Pulmonary artery endothelial cell (primary cell): ENCODE measurements at places on chromosomes 12 and 14. TPM values are rescaled to one million over a fixed set of nuclear protein-coding genes. Genes with fewer than 3 reads are reported as not detected.

Gene ADAMTS20
- not detected in 2 replicates for total RNA-seq

GRCh38 chr12:104381731-104382480 is 74.8 kb upstream of the CHST11 start:
- peak; percentile 33 for DNase-seq

GRCh38 chr12:1758887-1759286 is 61.5 kb upstream of the LRTM2 start:
- no peak for DNase-seq

Gene PTGR2
- total RNA-seq, result 1.9 TPM in 2 replicates

GRCh38 chr12:115817389-115817788 is 460.1 kb downstream of the MED13L start:
- DNase-seq, result no peak

- DNase-seq, result no peak
These were observed 59.0 kb upstream of the HIF1A start for GRCh38 chr14:61636291-61636690.

GRCh38 chr12:27865421-27865820 is 85.4 kb upstream of the MANSC4 start:
- DNase-seq, result no peak

Gene TMPRSS12
- not detected in 2 replicates for total RNA-seq

Gene ORAI1
- total RNA-seq, result 16.2 and 18.8 TPM in 2 replicates

GRCh38 chr12:77916276-77916675 is 85.6 kb downstream of the NAV3 start:
- DNase-seq, result no peak

DNA sequence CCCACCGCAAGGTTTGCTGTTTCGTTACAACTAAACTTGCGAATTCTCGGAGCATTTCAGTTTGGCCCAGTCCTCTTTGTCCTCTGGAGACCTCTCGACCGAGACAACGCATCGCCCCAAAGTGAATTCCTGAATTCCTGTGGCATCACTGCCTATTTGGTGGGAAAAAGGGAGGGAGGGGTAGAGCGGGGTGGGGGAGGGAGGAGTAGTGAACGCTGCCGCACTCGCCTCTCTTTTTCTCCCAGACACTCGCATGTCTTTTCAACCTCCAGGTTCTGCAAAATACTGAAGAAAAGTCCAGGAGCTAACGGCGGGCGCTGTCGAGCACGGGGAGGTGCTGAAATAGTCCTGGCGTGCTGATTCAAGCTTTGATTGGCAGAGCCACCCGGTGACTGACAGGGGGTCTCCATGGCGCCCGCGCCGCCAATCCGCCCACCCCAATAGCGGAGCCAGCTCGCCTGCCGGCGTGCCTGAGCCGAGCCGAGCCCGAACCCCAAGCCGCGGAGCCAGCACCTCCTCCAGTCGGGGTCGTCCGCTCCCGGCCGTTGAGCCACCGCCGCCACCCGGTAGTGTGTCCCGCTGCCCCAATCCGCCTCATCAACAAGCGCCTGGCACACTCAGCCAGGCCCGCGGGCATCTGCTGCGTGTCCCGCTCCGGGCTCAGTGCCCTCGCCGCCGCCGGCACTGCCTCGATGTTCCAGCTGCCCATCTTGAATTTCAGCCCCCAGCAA is at the start of gene SIX6:
Gene SIX6, plus strand, starts transcription at position 440 of the 731 bp plus-strand sequence. Its CDS starts 253 bp downstream, at position 693.
- no peak for DNase-seq

- no peak for DNase-seq
These were observed 23.2 kb upstream of the MGST1 start for GRCh38 chr12:16324272-16324671.

Gene SIX1
- 0.73 and 1.4 TPM in 2 replicates for total RNA-seq

- no peak for DNase-seq
These were observed 11.6 kb downstream of the BMAL2 start for GRCh38 chr12:27344246-27344645.

- no peak for DNase-seq
These were observed 121.2 kb upstream of the SLC35F4 start for GRCh38 chr14:57987051-57987450.

DNA sequence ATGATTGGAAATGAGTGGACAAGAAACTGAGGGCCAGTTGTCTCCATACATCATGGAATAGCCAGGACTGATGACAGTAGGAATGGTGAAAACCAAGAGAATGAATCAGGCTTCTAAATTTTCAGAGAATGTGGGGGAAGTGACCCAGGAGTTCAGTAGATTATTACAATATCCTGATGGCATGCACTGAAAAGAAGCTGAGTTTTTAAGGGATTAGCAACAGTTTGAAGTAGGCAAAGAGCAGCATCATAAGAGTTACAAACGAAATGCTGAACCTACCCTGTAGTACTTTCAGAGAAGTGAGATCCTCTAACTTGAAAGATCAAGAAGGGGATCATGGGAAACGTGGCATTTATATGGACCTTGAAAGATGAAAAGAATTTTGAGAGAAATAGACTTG is 13.2 kb downstream of the SLC2A14 start:
- no peak for DNase-seq

- DNase-seq, result no peak
These were observed 37.1 kb downstream of the PPFIA2 start for GRCh38 chr12:81722004-81722403.

Gene PTCSC3
- not detected in 2 replicates for total RNA-seq

Gene TAS2R30
- total RNA-seq, result 2.2 and 3.5 TPM in 2 replicates

DNA sequence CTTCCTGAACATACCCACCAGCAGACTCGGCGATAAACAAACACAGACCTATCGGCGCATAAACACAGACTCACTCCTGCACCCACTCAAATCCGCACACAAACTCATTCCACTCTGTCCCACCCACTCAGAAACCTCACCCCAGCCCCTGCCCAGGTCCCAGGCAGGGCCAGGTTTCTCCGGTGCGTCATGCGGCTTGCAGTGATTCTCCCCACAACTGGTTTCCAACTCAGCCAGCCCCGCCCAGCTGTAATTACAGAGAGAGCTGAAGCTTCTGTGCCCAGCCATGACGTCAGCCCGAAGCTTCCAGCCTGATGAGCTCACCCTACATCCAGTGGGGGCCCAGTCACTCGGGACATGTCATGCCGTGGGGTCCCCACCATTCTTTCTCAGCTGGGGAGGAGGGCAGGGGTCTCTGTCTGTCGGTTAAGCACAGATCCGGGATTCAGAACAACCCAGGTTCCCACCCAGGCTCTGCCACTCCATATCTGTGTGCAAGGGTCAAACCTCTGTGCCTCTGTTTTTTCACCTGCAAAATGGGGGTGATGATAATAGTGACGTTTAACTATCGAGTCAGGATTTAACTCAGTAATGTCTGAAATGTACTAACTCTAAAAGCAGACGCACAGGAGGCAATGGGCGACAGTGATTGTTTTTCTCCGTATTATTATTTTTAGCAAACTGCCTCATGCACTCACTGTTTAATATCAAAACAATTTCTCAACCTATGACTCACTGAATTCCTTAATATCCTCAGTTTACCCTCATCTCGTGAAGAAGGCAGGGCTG is 2.3 kb upstream of the HSPB8 start:
- peak; percentile 44 for DNase-seq

DNA sequence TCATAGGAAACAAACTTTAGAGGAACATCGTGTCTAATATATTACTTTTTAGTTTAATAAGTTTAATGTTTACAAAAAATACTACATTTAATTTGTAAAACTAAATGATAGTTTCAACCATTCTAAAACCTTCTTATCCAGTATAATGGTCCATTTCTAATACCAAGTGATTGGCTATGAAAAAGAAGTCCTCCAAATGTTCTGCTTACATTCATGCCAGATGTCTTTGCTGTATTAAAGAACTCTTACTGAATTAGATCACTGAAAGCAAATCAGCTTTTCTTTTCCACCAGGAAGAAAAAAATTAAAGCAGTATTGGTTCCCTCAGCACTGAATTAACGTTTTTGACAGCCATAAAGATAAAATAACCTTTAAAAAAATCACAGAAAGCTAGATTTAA is 3.7 kb downstream of the NOVA1 start:
- DNase-seq, result no peak

DNA sequence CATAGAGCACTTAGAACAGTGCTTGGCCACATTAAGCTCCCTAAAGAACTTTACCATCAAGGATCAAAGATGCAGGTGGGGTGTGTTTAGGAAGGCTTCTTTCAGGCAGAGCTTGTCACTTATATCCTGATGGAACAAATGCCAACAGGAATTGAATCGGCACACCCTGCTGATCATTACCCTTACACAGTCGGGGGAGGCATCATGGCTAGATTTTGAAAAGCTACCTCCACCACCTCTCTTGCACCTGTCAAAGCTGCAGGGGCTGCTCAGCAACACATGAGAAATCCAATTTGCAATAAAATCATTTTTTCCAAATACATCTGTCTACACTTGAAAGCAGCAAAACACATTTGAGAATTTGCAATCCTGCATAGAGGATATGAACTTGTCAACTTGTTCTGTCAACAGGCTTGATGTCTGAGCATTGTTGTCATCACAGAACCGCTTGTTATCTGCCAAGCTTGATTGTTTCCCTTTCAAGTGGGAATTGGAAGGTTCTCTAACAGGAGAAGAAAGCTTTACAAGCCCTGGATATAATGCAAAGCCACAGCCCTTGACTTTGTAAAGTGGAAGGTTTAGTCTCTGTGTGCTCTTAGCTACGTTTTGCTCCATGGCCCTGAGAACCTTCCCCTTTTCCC is 24.6 kb upstream of the TRIM9 start:
- DNase-seq, result no peak

DNA sequence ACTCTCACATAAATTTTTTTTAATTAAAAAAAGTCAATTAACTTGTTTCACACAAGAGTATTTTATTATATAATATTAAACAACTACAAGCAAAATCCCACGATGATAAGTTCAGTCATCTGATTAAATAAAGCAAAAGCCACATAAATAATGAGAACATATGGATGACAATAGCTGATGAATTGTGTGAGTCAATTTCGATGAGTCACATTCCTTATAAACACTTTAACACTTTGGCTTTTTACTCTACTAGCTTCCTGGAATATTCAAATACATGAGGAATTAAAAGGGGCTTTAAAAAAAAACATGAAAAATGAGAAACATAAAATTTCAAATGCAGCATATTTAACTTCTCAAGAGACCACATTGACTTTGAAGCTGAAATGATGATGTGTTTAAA is 95.3 kb downstream of the BCAT1 start:
- peak; percentile 60 for DNase-seq

DNA sequence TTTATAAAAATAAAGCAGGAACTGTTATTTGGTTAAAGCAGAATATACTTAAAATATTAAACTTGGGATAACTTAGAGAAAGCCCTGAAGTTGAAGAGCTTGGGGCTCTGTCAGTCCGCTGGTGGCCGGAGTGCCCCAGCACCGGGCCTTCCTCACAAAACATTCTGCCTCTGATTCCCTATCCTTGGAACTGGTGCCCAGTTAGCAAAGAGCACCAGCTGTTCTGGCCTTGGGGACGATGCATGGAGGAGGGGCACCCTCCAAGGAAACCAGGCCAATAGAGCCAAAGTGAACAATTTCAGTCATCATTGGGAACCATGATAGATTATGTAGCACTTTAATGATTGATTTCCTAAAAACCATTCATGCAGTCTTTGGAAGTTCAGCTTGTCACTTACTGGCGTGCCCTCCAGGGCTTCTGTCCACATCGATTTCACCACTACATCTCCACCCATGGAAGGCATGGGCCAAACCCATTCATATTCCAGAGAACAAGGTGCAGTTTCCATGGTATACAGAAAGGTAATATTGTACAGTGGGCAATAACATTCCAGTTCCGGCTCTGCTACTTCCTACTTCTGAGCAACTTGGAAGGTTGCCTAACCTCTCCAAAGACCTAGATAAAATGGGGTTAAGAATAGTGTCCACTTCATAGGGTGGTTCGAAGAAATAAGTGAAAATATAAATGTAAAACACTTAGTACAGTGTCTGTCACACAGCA is 145.9 kb downstream of the ETV6 start:
- no peak for DNase-seq

GRCh38 chr14:44699391-44699790 is 192.3 kb upstream of the FSCB start:
- DNase-seq, result no peak

Gene ACRBP
- total RNA-seq, result 0.11 and 0.26 TPM in 2 replicates

Gene KRT77
- total RNA-seq, result not detected in 2 replicates

GRCh38 chr12:44993161-44993560 is 57.7 kb downstream of the DBX2 start:
- DNase-seq, result no peak

DNA sequence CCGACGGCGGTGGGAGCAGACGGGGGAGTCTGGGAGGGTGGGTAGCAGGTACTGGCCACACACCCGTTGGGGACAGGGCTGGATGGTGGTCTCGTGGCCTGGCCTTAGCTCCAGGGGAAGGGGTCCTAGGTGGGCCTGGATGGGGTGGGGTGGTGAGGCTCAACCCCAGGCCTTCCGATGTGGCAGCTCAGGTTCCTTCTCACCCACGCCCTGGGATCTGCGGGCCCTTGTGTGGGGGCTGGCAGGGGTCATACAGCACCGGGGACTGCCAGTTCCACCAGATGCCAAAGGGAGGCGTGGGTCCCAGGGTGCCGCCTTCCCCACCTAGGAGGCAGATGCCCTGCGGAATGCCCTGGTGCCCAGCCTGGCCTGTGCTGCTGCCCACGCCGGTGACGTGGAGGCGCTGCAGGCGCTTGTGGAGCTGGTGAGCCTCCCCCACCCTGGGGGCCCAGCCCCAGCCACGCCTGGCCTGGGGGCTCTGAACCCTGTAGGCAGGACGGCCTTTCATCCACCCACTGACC is 21.0 kb downstream of the ASPG start:
- DNase-seq, result no peak

- no peak for DNase-seq
These were observed 3.1 kb downstream of the CACNA2D4 start for GRCh38 chr12:1915082-1915968.

Gene L2HGDH
- 5.1 and 10.0 TPM in 2 replicates for total RNA-seq

GRCh38 chr14:49940808-49941421 is 48.0 kb downstream of the ARF6 start:
- no peak for DNase-seq

GRCh38 chr12:58544281-58544680 is 376.0 kb downstream of the LRIG3 start:
- no peak for DNase-seq

- no peak for DNase-seq
These were observed 1087.8 kb upstream of the TMEM132C start for GRCh38 chr12:127179176-127179575.

DNA sequence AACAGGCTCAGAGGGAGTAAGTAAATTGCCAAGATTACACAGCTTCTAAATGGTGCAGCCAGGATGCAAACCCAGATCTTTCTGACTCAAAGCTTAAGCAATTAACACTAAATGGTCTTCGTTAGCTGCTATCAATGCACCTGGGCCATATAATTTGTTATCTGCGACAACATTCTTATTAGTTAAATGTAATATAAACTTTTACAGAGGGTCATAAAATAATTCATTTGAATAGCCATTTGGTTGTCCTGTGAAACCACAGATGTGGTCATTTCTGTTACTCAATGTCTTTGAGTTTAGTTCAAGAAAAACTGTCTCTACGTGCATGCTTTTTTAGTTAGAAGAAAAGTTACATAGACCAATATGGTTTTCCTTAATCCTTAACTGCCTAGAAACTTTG is 22.1 kb upstream of the NAP1L1 start:
- no peak for DNase-seq
